GM13977 (cell line): ENCODE measurements at places on chromosomes 13 and 19.

DNA sequence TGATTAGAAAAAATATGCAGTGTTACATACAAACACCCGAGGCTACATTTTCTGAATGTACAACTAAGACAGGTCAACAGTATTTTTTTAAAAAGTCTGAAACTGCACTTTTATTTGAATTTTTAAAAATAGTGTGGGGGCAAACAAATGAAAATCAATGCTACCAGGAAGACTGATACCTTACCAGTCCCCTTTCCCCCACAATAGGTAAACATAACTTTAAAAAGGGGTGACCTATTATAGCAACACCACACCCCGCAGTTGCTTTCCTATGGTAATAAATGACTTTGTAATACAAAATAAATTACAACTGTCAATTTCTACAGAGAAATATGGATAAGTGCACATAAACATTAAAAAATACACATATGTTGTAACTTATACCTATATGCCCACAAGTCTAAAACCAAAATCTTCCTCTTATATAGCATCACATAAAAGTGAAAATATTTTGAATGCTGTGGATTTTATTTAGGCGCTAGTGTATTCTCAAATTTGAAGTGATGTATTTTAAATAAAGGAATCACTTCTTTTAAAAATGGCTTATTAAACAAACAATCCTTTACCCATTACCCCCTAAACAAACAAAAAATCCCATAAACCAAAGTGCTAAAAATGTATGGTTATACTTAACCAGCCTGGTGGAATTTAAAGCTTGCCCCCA, 63.1 kb downstream of the KCNRG start:
- DNase-seq = no peak

DNA sequence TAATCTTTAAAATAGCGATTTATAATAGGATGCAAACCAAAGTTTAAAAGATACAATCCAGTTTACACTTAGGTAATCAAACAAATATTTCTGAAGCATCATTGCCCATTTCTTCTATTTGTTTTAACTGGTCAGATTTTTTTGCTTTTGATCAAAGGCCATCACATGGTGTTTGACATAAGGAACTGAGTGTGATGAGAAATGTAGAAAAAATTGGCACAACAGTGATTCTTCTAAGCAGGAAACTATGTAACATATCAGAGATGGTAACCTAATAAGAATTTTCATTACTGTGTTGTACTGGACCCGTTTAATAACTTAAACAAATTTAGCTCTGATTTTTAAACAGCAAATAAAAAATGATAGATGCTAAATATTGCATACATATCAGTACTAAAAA, 644.7 kb upstream of the KLF12 start:
- DNase-seq = no peak

DNA sequence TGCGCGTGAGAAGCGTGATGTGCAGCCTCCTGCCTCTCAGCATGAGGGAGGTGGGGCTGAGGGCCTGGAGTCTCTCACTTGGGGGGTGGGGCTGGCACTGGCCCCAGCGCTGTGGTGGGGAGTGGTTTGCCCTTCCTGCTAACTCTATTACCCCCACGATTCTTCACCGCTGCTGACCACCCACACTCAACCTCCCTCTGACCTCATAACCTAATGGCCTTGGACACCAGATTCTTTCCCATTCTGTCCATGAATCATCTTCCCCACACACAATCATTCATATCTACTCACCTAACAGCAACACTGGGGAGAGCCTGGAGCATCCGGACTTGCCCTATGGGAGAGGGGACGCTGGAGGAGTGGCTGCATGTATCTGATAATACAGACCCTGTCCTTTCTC, 8.7 kb downstream of the CD177 start:
- no peak for DNase-seq

- no peak for DNase-seq
Observed at GRCh38 chr13:25225970-25226369, 53.9 kb upstream of the AMER2 start.

- DNase-seq = no peak
Observed at GRCh38 chr13:39862900-39863299, 207.4 kb downstream of the COG6 start.

DNA sequence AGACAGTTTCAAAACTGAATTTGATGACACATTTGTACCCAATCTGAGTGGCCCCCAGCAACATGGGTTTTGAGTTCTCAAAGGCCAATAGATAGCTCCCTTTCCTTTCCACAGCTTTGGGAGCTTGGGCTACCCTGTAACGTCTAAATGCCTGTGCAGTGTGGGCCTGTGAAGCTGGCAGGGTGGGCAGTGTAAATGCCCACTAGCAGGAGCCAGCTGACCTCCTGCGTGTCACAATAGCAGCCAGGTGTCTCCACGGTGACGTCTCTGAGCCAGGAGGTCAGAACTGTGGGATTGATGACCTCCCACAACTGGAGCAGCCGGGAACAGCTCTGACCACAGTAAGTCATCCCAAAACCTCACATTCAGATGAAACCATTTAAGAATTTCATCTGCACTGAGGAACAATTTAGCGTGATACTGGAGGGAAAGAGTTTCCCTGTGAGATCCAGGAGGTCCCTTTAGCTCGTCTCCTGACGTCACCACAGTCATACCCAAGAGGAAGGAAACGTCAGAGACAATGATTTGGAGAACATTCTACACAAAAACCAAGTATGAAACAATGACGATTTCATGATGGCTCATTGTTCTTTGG, at the start of gene IPO5:
TSS of gene IPO5 (plus strand) at position 300 of the 595 bp plus-strand sequence. CDS start 23,022 bp downstream, outside the sequence.
- DNase-seq = no peak

- DNase-seq = no peak
Observed at GRCh38 chr19:18586306-18586705, 2.3 kb upstream of the REX1BD start.

DNA sequence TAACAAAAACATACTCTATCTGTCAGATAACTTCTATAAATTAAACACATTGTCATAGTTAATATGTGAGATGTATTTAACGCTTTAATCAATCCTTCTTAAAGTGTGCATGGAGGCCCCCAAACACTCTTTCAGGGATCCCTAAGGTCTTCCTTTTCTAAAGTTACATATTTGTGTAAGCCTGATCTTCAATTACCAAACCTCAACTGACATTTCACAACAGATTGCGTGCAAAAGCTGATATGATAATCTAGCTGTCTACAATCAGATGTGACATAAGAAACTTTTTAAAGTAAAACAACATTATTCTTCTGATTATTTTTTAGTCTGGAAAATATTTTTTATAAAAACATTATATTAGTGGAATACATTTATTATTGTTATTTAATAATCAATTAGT, 1850.4 kb downstream of the OLFM4 start:
- no peak for DNase-seq

GRCh38 chr13:25132751-25133390, 36.9 kb downstream of the PABPC3 start:
- no peak for DNase-seq

GRCh38 chr13:85565652-85566051, 233.6 kb downstream of the SLITRK6 start:
- DNase-seq = no peak

DNA sequence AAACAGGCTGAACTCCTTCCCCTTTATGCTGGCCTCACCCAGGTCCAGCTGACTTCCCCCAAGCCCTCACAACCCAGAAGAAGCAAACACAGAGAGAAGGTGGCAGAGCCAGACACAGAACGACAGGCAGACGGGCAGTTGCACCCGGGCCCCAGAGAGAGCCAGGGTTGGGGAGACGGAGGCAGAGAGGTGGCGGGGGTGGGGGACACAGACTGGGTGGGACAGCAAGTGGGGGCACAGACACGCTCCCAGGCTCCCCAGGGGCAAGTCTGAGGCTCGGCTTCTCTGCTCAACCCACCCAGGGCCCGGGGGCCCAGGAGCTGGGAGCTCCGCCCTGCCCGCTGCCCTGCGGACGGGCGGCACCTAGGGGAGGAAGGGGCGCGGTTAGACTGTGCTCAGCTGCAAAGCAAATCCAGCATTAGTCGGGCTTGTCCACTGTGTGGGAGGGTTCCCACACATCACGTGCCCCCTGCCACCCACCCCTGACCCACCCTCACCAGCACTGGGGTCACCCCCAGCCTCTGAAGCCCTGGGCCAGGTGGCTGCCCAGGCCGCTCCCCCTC, 31.3 kb upstream of the ASF1B start:
- no peak for DNase-seq

DNA sequence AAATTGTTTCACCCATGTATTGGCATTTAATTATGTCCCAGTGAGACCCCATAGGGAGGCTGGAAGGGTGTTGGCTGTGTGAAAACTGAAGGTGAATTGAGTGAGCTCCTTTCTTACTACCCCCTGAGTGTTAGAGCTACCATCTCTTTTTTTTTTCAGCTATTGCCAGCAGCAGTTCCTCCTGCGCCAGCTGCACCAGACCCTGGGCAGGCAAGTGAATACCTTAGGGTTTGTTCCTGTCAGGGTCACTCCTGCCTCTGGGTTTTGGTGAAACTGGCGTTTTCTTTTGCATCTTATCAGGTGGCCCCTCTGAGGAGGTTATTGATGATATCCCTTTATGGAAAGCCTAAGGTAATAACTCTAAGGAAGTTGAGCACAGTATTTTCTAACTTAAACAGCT, 25.5 kb downstream of the CEACAM8 start:
- DNase-seq = no peak
